Calu3 (cell line): ENCODE measurements at places on chromosomes 13 and 19. TPM values are rescaled to one million over a fixed set of nuclear protein-coding genes. Genes with fewer than 3 reads are reported as not detected.

The SPTBN4 gene
- total RNA-seq = 0.80 and 1.3 TPM in 2 replicates

The RFX1 gene
- 13.8 and 14.9 TPM in 2 replicates for total RNA-seq

The HCST gene
- total RNA-seq = not detected in 2 replicates

The SIGLEC11 gene
- total RNA-seq = not detected in 2 replicates

The CILP2 gene
- 1.3 and 1.7 TPM in 2 replicates for total RNA-seq

The ZNF91 gene
- 18.4 and 19.0 TPM in 2 replicates for total RNA-seq

The SHISA7 gene
- not detected in 2 replicates for total RNA-seq

The CD209 gene
- not detected in 2 replicates for total RNA-seq

The ZNF546 gene
- total RNA-seq = 4.7 and 5.7 TPM in 2 replicates

The KASH5 gene
- not detected in 2 replicates for total RNA-seq

The PNMA8A gene
- total RNA-seq = 0.49 and 0.61 TPM in 2 replicates

The TNFSF9 gene
- 0.92 and 1.6 TPM in 2 replicates for total RNA-seq

The NEK3 gene
- 2.7 and 5.1 TPM in 2 replicates for total RNA-seq

The ADGRE3 gene
- not detected in 2 replicates for total RNA-seq

The CCL25 gene
- total RNA-seq = not detected in 2 replicates

The ZNF607 gene
- 13.5 and 13.7 TPM in 2 replicates for total RNA-seq

The CATSPERD gene
- total RNA-seq = not detected in 2 replicates

The GJB2 gene
- total RNA-seq = 3.9 and 4.6 TPM in 2 replicates

The F10 gene
- total RNA-seq = not detected in 2 replicates

The VSTM1 gene
- not detected in 2 replicates for total RNA-seq

The GSX1 gene
- total RNA-seq = not detected in 2 replicates

The FPR3 gene
- not detected in 2 replicates for total RNA-seq

The ERCC2 gene
- total RNA-seq = 56.4 and 57.7 TPM in 2 replicates

The UBXN6 gene
- total RNA-seq = 38.9 and 47.1 TPM in 2 replicates

The ELAVL1 gene
- 81.2 and 84.9 TPM in 2 replicates for total RNA-seq

The OR7A5 gene
- total RNA-seq = not detected in 2 replicates

The LILRB4 gene
- total RNA-seq = not detected in 2 replicates

The TSSK6 gene
- 2.8 and 3.1 TPM in 2 replicates for total RNA-seq

The TLE6 gene
- 2.1 and 3.4 TPM in 2 replicates for total RNA-seq

The ZNF541 gene
- total RNA-seq = not detected in 2 replicates

The SKA3 gene
- 17.5 and 25.9 TPM in 2 replicates for total RNA-seq

The ABHD8 gene
- total RNA-seq = 6.0 and 6.2 TPM in 2 replicates

The CD37 gene
- total RNA-seq = not detected in 2 replicates

The PTH2 gene
- total RNA-seq = not detected in 2 replicates
